ENCODE measurements at places on chromosomes 5 and 9.
A peak's percentile ranks its signal among the peaks of the same experiment; 100 is the strongest.

DNA sequence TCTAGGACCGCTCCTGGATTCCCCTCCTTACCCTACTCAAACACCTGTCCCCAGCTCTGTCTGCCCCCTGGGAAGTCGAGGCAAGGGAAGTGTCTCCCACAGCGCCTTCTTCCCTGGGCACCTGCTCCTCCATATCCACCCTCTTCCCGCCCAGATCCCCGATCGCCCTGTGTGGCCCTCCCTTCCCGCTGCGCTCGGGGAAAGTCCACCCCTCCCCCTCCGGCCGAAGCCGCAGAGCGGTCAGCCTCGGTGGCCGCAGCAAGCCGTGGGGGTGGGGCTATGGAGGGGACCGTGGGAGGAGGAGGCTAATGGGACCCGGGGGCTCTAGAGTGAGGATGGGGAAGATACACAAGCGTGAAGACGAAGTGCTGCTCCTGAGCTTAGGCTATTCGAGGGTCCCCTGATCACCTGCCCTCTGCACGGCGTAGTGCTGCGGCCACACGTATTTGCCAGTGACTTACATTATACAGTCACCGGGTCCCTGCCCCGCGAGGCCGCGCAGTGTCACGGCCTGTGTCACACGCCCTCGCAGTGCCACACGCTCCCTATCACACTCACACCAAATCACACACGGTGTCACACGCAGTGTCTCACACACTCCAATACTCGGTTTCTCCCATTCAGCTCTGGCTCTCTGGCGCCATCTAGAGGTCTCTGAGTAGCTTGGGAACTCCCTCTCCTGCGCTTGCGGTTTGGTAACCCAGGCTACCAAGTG lies 658 bp upstream of the PCDH1 start:
- DNase-seq, result peak; percentile 88

- no peak for DNase-seq
Measured at GRCh38 chr5:39533749-39534148, 109.0 kb upstream of the DAB2 start.

- no peak for DNase-seq
Measured at GRCh38 chr5:24385070-24385469, 259.7 kb downstream of the CDH10 start.

DNA sequence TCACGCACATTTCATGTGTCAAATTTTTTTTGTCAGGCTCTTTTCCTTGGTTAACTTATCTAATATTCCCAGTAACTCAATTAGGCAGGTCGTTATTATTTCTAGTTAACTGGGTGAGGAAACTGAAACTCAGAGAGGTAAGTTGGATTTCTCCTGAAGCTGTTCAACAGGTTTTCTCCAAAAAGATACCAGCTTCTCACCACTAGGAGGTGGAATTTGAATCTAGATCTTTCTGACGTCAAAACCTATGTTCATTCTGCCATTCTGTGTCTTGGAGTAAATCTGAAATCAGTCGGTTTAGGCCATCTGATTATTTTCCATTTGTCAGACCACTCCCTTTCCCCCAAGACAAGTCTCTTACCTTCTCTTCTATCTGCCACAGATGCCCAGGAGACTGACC lies 572.9 kb downstream of the ACTL7B start:
- DNase-seq, result no peak

DNA sequence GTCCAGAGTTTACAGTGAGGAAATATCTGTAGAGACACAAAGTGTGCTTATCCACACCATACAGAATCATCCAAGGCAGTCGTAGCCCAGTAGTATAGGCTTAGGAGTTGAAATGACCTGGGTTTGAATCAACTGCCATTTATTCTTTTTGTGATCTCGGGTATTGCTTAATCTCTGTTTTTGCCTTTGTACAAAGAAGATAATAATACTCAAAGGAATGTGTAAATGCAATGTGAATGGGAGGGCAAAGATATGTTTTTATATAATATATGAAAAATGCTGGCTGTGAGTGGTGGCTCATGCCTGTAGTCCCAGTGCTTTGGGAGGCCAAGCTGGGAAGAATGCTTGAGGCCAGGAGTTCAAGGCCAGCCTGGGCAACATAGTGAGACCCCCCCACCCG lies 141.1 kb downstream of the SPATA31D1 start:
- no peak for DNase-seq

- DNase-seq, result no peak
Measured at GRCh38 chr5:154646745-154647113, 108.4 kb upstream of the LARP1 start.

DNA sequence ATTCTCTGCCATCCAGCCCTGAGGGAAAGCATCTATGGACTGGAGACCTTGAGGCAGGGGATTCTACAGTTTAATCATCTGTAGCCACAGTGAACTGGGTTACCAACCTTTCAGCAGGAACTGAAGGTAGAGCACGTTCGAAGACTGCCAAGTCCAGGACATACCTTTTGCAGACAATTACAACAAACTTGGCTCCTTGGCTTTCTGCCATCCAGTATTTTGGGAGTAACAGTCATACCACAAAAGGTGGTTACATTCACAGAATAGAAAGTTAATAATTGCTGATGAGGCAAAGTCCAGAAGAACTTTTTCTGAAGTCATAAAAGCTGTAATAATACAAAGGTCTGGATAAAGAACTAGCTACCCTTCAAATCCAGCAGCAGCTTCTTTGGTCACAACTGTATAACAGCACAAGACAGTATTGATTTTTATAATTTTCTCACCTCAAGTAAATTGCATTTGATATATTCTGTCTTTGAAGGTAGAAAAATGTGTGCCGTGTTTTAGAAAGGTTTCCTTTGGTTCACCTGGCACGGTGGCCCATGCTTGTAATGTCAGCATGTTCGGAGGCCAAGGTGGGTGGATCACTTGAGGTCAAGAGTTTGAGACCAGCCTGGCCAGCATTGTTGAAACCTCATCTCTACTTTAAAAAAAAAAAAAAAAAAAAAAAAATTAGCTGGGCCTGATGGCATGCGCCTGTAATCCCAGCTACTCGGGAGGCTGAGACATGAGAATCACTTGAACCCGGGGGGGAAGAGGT lies 236.6 kb downstream of the NR3C1 start:
- DNase-seq, result no peak

DNA sequence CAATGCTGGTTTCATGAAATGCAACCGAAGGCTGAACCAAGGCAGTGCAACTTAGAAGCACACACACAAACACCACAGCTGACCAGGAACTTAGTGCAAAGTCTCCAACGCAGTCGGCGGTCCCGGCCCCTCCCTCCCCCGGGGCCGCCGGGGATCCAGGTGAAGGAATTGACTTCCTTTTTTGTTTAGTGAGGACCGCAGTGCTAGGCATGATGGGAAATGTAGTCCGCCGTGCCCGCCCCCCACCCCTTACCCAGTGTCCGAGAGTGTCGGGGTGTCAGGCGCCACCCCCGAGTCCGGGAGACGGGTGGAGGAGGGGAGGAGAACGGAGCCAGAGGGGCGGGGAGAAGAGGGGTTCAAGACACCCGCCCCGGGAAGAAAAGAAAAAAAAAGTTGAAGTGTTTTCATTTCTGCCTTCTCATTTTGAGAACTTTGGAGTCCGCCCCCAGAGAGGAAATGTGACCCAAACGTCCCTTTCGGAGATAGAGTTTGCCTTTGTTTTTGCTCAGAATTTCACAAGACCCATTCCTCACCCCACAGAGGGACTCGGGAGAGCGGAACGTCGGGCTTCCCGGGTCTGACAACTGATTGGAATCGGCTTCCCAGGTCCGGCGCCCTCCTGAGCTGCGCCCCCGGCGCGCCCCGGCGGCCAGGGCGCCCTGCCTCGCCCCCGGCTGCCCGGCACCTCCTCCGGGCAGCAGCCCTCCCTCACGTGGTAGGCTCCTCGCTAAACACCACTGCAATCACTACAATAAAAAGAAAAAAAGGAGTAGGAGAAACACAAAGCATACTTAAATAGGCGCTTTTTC lies 2.0 kb downstream of the IER5L start:
- DNase-seq, result peak; percentile 83

GRCh38 chr9:109422641-109423040 lies 75.5 kb downstream of the PTPN3 start:
- no peak for DNase-seq

DNA sequence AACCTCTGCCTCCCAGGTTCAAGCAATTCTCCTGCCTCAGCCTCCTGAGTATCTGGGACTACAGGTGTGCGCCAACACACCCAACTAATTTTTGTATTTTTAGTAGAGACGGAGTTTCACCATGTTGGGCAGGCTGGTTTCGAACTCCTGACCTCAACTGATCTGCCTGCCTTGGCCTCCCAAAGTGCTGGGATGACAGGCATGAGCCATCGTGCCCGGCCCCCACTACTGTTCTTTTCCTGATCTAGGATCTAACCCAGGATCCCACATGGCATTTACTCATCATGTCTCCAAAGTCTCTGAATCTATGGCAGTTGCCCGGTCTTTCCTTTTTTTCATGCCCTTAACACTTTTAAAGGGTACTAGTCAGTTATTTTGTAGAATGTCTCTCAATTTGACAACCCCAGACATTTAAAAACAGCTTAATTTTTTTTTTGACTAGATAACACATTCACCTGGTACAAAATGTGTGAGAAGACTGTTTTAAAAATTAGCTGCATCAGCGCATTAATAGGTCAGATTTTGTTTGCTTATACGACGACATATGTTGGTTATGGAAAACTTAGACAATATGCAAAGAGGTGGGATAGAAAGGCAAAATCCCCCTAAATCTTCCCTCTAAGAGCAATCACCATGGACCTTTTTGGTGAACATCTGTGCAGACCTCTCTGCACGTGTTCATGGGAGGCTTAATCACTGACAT lies 46.5 kb downstream of the STOM start:
- no peak for DNase-seq

- no peak for DNase-seq
Measured at GRCh38 chr9:100229561-100229960, 123.2 kb downstream of the TEX10 start.

DNA sequence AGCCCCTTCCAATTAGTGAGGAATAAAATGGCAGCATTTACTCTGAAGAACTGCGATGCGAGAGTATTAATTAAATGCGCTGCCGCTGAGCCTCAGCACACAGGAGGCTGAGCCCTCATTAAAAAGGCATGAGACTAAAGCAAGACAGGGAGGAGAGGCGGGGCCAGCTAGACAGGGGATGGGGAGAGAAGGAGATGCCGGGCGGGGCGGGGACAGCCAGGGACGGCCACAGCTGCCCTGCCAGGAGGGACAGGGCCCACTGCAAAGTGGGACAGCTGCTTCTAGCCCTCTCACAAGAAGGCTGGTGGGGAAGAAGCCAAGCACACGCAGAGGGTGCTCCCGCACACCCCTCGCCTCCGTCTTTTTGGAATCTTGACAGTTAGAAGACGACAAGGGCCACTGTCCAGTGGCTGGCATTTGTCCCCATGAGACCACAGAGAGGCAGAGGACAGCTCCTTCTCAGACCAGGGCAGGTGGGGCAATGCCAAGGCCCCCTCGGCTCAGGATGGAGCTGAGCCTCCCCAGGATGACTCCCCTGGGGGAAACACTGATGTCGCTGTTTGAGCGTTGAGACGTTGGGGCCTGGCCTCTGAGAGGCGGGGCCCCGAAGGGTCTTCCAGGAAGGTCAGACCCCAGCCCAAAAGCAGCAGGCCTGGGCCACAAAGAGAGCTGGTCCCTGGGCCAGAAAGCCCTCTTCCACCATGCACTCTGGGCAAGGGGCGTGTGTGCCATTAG lies 26.9 kb downstream of the ADAMTS2 start:
- DNase-seq, result peak; percentile 47

DNA sequence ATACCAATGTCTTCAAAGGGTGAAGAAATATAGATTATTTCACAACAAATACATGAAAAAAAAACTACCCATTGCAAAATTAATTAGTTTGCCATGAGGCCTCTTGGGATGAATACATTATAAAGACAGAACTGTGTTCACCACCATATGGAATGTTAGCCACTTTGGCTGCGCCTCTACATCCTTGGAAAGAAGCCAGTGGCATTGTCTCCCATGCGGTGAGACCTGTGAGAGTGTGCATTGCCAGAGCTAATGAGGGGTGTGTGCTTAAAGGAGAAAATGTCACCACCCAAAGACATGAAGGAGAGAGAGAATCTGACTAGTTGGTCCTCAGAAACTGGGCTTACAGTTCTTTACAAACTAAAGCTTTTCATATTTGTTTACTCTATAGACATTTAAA lies 110.6 kb downstream of the PLPPR1 start:
- no peak for DNase-seq
